Right kidney (tissue), 9 donors: ENCODE measurements at places on chromosomes 13 and 19.

DNA sequence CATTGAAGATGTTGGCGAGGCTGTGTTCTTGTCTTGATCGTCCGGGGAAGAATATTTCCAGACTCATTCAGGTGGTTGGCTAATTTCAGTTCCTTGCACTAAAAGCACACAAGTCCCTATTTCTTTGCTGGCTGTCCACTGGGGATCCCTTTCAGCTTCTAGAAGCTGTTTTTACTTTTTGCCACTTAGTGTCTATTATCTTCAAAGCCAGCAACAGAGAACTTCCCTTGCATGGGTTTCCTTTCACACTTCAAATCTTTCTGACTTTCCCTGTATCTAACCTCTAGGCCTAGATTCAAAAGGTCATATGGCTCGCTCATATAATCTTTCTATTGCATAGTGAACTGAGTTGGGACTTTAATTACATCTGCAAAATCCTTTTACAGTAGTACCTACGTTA lies 215.3 kb upstream of the PCDH9 start:
- no peak for DNase-seq

GRCh38 chr13:71149046-71149445 lies 718.0 kb downstream of the DACH1 start:
- no peak for DNase-seq

GRCh38 chr19:48296963-48297734 lies 27.3 kb downstream of the ZNF114 start:
- no peak for DNase-seq

- DNase-seq, result no peak
These were observed 81.6 kb downstream of the CHST8 start for GRCh38 chr19:33703438-33703750.

DNA sequence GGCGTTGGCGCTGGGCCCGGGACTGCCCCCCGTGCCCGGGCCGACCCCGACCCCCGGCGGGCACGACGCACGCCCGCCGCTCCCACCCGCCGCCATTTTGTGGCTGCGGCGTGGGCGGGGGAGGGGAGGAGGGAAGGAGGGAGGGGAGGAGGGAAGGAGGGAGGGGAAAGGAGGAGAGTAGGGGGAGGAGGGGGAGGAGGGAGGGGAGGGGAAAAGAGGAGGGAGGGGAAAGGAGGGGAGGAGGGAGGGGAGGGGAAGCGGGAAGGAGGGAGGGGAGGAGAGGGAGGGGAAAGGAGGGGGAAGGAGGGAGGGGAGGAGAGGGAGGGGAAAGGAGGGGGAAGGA lies at the start of gene BTBD2:
BTBD2 (minus strand) TSS at position 107 of the 343 bp plus-strand sequence; CDS start at position 96, 11 bp downstream.
- no peak for DNase-seq

- no peak for DNase-seq
These were observed 35.0 kb downstream of the MAU2 start for GRCh38 chr19:19355606-19356139.
